BJ (cell line): ENCODE measurements at places on chromosomes 16 and 17.

DNA sequence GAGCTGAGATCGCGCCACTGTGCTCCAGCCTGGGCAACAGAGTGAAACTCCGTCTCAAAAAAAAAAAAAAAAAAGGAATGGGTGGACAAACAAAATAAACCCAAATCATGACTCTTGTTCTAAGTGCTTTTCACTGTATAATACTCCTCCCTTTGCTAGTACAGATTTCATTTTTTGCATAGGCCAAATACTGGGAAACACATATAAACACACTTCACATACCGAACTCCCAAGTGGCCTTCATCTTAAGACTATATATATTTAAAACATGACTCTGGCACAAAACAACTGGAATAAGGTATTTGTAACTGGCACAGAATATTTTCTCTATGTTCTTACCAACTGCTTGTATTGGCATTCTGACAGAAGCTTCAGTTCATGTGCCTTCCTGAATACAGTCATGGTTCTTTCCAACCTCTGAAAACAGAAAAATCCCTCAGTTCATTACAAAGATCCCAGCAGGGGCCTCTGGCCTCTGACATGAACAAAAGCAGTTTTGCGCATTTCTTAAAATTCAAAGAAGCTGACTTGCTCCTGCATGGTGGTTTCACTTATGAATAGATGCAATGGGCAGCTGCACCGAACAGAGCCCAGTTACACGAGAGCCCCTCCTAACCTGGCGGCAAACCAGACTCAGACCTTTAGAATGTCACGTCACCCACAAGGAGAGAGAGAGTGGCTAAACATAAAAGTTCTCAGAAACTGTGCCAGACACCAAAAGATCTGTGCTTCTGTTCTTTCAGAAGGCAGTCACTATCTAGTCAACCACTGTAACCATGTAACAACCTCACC lies 19.1 kb upstream of the COPRS start:
- no peak for DNase-seq

- DNase-seq = no peak
These were observed 18.2 kb upstream of the TMC7 start for GRCh38 chr16:18965555-18965954.

- no peak for DNase-seq
These were observed 94.6 kb downstream of the HAPSTR1 start for GRCh38 chr16:9186061-9186460.

GRCh38 chr17:3683054-3683511 lies 12.9 kb downstream of the P2RX5 start:
- no peak for DNase-seq

- no peak for DNase-seq
These were observed 2.1 kb upstream of the ATP2C2 start for GRCh38 chr16:84366208-84366607.

DNA sequence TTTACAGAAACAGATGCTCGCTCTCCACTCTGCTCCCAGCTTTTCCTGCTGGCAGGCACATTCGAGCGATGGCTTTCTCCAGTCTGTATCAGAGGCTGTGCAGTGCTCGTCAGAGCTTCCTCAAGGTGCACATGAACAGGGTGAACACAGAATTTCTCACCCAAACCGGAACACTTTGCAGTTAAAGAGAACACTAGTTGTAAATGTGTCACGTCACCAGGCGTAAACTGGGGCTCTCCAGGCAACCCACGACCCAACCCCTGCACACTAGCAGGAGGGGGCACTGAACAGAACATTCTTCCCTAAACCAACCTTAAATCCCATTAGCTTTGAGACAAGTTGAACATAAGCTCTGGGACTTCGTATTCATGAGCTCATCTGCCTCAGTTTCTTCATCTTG lies 119.0 kb downstream of the RMI2 start:
- no peak for DNase-seq

GRCh38 chr16:79128706-79129105 lies 471.8 kb downstream of the MAF start:
- DNase-seq = no peak

DNA sequence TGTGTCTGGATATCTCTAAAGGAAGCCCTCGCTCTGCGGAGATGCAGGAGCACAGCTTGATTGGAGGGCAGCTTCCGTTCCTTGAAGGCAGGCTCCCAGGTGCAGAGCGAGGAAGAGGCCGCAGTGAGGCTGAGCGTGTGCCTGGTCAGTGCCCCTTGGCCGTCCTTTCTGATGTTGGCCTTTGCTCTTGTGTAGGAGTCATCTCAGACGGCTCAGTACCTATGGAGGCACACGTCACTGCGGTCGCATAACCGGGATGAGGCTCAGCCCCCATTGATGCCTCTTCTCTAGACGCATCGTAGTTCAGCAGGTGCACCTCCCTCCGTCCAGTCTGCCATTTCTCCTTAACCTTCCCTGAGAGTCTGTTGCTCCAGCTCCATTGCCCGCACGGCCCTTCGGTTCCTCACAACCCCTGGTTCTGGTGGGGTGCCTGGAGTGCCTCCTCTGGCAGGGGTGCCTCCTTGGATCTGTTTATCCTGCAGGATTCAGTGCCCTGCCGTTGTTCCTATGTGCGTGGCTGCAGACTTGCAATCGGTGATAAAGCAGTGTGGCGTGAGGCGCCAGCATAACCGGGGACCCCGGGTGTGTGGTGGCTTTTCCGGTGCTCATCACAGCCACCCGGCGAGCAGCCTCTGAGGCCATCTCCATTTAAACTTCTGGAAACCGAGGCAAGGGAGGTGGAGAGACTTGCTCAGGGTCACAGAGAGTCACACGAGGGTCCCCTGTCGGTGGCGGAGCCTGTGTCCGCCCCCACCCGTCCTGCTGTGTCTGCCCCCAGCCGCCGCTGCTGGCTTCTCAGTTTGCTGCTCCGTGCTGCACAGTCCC lies 188.8 kb upstream of the CHMP6 start:
- DNase-seq = no peak

DNA sequence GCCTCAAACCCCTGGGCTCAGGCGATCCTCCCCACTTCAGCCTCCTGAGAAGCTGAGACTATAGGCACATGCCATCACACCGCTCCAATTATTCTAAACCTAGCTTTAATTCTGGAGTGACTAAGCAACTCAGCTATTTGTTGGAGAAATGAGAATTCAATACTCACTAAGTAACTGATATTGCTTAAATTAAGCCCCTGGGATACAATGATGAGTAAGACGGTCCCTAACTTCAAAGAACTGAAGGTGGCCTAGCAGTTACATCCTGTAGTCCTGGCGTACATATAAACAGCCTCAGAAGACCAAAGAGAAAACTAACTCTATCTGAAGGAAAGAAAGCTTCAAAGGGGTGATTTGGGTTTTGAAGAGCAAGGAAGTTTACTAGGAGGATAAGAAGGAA lies 25.0 kb downstream of the XPO6 start:
- no peak for DNase-seq

- no peak for DNase-seq
These were observed at the start of gene PPM1E for GRCh38 chr17:58755577-58756245. TSS of gene PPM1E (plus strand) at chr17:58755854.
